ENCODE measurements at places on chromosomes 1 and 21. TPM values are rescaled to one million over a fixed set of nuclear protein-coding genes. Genes with fewer than 3 reads are reported as not detected.

The FNDC10 gene
- total RNA-seq, result 2.8 TPM

DNA sequence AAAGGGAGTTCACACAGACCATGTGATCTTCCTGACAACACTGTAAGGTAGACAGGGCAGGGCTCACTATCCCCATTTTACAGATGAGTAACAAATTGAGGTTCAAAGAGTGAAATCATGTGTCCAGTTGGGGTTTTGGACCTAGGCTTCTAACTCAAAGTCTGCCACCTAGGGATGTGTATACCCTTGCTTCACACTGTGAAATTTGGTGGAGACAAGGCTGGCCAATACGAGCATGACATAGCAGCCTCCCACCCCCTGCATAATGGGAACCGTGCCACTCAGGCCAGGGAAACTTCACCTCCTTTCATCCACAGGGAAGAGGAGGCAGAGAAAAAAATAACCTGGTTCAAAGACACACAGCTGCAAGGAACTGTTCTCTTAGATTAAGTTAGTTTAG is 6.8 kb downstream of the IQGAP3 start:
- no peak for DNase-seq

- DNase-seq, result no peak
Observed at GRCh38 chr1:223631473-223631872, 34.0 kb downstream of the CAPN8 start.

GRCh38 chr1:176416777-176417176 is 46.2 kb upstream of the PAPPA2 start:
- no peak for DNase-seq

The PLEKHA6 gene
- 3.0 TPM for total RNA-seq

DNA sequence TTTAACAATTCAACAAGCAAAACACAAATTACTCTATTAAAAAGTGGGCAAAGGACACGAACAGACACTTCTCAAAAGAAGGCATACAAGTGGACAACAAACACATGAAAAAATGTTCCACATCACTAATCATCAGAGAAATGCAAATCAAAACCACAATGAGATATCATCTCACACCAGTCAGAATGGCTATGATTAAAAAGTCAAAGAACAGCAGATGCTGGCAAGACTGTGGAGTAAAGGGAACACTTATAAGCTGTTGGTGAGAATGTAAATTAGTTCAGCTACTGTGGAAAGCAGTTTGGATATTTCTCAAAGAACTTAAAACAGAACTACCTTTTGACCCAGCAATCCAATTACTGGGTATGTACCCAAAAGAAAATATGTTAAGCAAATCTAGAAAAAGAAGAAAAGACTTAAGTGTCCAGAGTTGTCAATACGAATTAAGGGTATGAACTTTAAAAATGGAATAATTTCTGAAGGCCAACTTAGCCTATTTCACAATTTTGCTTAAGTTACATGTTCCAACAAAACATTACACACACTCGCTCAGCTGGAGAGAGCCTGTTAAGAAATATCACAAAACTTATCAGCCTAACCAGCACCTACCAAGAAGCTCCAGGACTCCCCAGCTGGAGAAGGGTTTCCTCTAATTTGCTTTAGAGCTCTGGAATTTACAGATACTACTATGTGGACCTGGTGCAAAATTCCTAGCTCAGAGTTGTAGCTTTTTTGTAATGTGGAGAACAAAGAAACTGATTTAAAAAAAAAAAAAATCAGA is 232.1 kb downstream of the DUSP10 start:
- DNase-seq, result no peak

DNA sequence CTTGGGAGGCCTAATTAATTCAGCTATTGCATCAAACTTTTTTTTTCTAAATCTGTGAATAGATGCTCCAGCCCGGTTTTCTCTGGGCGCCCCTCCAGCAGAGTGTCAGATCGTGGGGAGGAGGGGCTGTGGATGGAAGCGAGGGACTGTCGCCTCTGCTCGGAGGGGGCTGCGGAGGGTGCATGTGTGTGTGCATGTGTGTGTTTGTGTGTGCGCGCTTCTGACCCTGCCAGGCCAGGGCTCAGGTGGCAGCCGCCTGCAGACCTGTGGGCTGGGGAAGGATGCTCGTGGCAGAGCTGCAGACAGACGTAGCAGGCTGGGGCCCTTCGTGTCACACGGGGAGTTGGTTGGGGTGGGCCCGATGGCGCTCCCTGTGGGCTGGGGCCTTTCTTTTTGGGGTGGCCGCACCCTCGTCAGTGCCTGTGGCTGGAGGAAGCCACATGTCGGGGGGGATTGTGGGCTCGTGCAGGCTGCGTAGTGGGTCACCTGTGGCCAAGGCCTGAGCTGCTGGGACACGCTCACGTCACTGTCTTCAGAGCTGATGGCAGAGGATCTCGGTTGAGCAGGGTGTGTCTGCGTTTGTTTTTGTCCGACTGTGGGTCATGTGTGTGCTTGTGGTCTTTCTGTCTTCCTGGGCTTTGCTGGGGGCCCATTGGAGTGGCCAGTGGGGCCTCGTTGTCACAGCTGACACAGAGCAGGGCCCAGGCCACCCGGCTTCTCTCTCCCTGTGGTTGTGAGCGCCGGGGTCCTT is 2.8 kb downstream of the SKI start:
- DNase-seq, result peak; percentile 63

GRCh38 chr1:51472359-51472758 is 46.7 kb downstream of the EPS15 start:
- no peak for DNase-seq

DNA sequence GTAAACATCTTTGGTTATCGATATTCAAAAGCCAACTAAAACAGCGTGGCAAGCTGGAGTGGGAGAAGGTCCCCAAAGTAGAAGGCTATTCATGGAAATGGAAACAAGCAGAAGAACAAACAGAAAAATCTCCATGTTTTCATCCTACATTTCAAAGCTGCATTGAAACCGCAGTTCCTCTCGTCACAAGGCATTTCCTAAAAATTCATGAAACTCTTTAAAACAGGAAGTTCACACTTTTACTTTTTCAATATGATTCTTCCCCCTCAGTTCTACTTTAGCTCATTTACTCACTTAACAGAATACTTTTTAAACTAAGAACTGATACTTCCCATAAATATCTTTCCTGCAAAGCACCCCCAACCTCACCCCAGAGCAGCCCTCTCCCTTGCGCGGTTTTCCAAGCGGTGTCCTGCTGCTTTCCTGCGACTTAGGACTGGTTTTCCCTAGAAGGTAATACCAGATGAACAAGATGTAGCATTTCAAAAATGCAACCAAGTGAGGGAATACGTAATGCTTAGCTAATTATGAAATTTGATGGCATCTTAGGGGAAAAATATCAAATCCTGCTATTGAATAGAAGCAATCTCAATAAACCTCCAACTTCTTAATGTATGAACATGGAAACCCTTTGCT is 228.3 kb upstream of the PKN2 start:
- DNase-seq, result no peak

The MAP3K21 gene
- total RNA-seq, result 2.7 TPM

The CD48 gene
- 388 TPM for total RNA-seq

DNA sequence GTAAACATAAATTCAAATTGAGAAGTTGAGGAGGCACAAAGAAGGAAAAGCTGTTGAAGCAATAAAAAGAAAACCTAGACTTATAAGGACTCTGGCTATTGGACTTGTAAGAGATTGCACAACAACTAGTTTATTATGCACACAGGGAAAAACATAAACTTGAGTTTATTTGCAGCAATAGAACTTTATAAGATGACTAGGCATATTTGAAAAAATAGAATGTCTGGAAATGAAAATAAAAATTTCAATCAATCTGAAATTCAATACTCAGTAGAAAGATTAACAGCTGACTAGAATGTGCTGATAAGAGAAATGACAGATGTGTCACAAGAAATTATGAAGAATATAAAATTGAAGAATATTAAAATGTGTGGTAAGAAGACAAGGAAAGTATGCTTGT is 505.4 kb upstream of the ZP4 start:
- DNase-seq, result no peak

- no peak for DNase-seq
Observed at GRCh38 chr1:192766876-192767275, 42.0 kb upstream of the RGS2 start.

GRCh38 chr1:7538033-7538432 is 233.1 kb upstream of the VAMP3 start:
- no peak for DNase-seq

The INSRR gene
- 0.47 TPM for total RNA-seq

DNA sequence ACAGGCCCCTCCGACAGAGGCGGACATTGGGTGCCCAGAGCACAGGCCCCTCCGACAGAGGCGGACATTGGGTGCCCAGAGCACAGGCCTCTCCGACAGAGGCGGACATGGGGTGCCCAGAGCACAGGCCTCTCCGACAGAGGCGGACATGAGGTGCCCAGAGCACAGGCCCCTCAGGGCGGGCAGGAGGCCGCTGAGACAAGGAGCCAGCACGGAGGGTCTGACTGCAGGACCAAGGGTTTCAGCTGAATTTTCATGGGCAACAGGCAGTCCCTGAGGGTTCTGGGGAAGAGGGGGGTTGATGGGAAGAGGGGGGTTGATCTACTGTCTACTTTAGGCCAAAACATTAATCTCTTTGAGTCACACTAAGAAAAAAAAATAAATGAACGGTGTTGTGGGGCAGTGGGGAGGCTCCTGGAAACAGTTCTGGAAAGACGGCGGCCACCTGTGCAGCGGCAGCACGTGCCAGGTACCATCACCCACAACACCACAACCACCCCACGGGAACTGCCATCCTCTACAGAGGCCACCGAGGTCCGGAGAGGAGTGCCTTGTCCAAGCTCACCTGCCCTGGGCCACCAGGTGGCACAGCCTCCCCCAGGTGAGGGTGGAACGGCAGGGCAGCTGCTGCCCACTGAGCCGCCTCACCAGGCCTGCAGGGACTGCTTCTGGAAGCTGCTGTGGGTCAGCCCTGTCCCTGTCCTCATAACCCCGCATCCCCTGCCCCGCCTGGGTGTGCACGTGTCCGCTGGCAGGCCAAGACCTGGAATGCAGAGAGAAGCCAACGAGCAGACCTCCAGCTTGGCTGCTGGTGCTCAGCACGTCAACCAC is 20.5 kb downstream of the PRDM15 start:
- DNase-seq, result no peak

GRCh38 chr1:51543858-51544257 is 24.8 kb upstream of the EPS15 start:
- DNase-seq, result no peak

The FYB2 gene
- not detected for total RNA-seq

DNA sequence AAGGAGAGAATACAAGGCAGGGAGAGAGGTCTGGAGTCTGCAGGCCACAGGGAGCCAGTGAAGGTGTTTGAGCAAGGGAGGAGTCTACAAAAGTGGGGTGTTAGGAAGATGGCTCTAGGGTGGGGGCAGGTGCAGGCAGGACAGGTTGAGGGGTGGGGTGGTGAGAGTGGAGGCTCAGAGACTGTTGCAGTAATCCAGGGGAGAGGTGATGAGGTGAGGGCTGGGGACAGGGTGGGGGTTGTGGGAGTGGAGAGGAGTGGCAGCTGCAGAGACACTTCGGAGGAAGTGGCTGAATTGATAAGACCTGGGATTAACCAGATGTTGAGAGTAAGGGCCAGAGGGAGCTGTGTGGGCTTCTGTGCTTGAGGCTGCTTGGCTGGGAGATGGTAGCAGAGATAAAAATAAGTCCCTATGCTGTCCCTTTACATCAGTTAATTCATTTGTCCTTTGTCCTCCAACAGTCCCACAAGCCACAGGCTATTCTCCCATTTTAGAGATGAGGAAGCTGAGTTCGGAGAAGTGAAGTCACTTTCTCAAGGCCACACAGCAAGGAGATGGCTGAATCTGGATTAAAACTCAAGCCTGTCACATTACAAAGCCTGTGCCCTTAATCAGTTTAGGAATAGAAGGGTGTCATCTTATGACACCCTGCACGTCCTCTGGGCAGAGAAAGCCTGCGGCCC is 54.8 kb upstream of the SYNC start:
- DNase-seq, result no peak

The ZP4 gene
- not detected for total RNA-seq

The KRTAP10-6 gene
- total RNA-seq, result not detected

The SPATA21 gene
- total RNA-seq, result not detected

DNA sequence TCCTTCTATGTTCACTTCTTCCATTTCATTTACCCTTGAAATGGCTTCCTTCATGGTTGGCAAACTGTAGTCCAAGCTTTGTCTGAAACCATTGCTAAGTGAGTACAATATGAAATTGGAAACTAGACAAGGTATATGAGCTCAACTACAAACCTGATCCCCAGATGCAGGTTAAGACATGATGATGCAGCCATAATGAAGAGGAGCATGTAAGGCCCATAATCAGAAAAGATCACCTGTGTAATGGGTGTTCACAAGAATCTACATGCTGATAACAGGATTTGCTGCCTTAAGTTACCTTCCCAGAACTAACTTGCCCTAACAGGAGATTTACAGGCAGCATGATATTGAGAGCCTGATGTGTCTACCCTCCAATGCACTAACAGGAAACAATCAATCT is 153.9 kb downstream of the KCNH1 start:
- DNase-seq, result no peak

The FCGR2B gene
- not detected for total RNA-seq

DNA sequence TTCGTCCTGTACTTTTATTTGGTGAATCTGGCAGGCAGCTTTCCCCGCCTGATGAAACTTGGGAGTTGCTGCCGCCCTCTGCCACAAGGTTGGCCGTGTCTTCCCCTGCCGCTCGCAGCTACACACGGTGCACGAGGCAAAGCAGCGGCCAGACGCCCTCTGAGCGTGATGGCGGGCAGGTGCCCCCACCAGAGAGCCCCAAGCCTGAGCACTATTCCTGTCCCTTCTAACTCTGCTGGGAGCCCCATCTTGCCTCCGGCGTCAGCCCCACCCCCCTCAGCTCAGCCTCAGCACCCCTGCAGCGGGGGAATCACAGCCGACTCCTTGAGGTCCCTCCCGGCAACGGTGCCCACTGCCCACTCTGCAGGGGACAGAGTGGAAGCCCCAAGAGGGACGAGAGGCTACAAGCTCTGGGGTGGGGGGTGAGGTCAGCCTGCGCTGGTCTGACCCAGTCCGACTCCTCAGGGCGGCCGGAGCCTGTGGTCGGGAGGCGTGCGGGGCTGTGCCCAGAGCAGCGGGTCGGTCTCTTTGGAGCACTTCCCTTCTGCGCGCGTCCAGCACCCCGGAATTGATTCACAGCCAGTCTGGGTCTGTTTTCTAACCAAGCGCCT is 41.3 kb downstream of the RIPK4 start:
- no peak for DNase-seq

DNA sequence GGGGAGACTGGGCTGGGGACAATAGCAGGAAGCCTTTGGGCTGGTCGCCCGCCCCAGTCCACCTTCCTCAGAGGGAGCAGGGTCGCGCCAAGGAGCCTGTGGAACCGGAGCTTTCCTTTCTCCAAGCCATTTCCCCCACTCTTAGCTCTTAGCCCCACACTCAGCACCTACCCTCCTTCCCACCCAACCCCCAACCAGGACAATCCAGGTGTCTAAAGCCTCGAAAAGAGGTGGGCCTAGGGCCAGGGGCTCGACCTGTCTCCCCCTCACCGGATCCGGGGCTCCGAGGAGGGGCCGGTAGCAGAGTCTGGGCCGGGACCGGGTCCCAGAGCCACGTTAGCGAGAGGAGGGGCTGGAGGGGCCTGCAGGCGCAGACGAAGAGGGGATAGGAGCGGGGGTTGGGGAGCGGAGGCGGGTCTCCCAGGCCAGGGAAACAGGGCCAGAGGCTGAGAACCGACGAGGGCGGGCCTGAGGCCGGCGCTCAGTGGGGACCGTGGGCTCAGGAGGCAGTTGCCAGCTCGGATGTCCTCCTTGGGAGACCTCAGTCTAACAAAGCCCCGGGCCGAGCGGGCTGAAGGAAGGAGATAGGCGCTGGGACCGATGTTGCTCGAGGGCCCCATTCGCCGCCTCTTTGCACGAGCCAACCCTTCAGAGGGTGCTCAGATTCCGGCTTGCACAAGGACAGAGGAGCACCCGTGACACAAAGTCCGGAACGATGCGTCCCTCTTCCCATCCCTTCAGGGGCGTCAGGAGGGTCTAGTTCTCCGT is 943 bp downstream of the SEMA6C start:
- peak; percentile 53 for DNase-seq

- no peak for DNase-seq
Observed at GRCh38 chr1:248376916-248377315, 1.4 kb downstream of the OR2T6 start.
